ENCODE measurements at places on chromosomes 12 and 14.

DNA sequence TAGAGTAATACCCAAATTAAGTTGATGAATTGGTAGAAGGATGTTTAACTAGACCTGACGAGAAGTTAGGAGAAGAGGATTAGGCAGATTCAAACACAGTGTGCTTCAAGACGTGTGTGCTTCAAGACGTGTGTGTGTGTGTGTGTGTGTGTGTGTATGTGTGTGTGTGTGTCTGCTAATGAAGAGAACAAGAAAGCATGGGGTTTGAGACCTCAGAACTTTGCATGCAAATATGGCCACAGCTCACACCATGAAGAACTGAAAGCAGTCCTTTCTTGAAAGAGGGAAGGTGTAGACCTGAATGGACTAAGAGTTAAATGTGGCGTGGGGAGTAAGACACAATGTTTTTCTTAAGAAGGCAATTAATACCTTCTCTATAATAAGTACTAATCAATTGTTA lies 32.5 kb upstream of the SSPN start:
- no peak for DNase-seq

DNA sequence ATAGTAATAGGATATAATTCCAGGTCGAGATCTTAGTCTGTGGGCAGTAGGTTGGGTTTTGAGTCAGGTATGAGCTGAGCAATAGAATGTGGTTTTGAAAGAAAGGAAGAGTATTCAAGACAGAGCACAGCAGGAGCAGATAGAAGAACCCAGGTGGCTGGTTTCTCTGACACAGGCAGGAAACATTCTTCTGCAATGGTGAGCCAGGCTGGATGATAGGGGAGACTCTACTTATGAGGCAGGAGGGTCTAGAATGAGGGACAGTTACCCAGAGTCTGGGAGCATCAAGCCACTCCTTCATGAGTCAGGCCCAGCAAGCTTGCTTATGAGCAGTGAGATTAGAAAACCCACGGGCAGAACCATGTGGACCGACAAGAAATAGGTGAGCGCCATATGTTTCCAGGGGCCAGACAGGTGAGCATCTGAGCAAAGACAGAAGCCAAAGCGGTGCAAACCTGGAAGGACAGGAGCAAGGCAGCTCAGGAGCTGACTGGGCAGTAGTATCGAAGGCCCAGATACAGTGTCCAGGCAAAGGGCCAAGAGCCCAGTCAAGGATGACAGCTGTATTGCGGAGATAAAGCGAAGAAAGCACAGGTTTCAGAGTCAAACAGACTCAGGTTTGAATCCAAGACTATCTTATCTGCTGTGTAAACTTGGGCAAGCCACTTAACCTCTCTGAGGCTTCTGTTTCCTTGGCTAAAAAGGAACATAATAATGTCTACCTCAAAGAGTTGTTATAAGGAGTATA lies 22.5 kb upstream of the PCNX1 start:
- no peak for DNase-seq

DNA sequence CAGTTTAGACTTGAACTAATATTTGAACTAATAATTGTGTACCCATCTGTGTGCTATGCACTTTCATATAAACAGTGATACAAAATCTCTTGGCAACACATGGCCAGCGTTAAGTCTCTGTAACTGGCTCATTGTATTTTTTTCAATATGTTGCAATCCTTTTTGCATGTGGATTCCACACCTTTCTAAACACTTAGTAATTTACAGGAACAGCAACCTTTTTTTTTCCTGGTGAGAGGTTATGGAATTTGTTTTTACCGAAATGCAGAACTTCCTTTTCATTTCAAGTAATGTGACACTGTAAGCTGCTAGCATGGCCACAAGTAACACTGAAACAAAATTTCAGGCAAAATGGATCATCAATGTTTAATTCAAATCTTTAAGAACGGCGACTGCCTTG lies 45.4 kb upstream of the EPS8 start:
- DNase-seq, result no peak

DNA sequence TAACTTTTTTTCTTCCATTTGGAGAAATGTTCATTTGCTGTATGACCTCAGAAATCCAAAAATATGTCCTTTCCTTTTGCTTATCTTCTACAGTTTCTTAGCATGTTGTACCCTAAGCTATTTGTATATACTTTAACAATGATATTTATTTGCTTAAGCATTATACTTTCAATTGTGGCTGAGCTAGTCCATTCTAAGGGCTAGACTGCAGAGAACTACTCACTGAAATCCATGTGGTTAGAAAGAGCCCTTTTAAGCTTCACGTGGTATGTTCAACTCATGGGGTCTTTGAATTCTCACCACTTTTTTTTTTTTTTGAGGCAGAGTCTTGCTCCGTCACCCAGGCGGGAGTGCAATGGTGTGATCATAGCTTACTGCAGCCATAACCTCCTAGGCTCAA lies 122.5 kb downstream of the HMGA2 start:
- no peak for DNase-seq

DNA sequence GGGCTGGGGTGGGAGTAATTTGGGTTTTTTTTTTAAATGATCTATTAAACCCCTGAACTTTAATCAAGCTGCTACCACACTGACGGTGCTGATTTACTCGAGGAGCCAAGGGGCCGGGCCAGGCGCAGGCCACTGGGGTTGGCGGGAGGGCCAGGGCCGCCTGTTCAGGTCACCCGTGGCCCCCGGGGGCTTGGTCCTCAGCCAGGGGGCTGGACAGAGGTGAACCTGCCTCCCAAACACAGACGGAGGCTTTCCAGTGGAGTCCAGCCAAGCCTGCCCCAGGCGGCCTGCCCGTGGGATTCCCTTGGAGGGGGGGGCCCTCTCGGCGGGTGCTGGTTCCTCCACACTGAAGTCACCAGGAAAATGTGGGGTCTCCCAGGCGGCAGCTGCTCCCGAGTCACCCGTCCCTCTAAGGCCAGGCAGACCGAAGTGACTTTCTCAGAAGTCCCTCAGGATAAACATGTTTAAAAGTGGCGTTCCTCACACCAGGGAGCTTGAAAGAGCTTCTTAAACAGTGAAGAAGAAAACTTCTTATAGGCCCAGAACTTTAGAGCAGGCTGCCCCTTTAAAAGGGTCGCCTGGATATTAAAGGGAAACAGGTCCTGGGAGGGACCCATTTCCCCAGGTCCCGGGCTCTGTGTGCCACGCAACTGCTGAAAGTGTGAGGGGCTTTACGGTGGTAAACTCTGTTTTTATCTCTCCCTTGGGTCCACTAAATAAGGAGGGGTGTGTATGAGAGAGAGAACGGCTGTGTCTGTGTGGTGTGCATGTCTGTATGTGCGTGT lies 167.2 kb upstream of the GSC start:
- no peak for DNase-seq

GRCh38 chr14:23435543-23436326 lies at the start of gene MYH7:
Gene MYH7, minus strand, starts transcription at chr14:23435660. Its CDS starts 1,928 bp downstream, at chr14:23433732.
- no peak for DNase-seq

- no peak for DNase-seq
Measured at GRCh38 chr14:20622816-20623291, 18.6 kb downstream of the OR6S1 start.

DNA sequence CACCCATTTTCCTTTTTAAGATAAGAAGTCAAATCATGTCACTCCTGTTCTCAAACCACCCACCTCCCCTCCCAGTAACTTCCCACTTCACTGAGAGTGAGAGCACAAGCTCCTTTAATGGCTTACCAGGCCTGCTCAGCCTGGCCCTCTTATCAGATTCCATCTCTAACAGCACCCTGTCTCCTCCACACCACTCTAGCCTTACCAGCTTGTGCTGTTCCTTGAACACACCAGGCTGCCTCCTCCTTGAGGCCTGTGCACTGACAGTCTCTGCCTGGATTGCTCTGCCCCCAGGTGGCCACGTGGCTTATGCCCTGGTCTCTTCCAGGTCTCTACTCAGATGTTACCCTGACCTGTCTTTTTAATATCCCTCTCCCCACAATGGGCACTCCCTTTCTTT lies 40.1 kb upstream of the EVL start:
- DNase-seq, result peak; percentile 74

DNA sequence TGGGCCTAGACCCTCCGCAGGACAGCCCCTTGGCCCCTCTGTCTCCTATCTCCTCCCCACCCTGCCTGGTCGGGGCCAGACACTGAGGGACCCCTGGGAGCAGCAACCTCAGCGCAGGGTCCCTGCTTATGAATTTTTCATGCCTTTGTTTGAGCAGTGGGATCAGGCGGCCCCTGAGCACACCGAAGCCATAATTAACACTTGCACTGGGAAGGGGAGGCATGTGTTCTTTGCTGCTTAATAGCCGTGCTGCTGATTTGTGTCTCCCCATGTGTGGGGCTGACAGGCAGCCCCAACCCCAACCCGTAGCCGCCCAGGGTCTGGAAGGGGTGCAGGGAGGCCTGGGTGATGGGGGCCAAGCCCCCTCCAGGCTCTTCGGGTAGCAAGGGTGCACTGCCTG lies 52.7 kb downstream of the FBRSL1 start:
- no peak for DNase-seq

DNA sequence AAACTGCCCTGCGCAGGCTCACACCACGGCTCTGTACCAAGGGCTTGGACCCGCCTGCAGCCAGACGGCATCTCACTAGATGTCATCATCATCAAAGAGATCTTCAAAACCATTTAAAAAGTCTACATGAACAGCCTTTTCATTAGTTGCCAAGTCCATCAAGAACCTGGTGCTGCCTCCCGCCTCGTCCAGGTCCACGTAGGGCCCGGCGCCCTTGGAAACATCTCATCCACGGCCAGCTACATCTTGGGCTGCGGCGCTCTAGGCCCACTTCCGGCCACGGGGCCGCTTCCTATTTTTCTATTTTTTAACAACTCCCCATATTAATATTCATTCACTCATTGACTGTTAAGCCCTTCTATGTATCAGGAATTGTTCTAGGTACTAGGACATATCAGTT lies 7.4 kb upstream of the GNPNAT1 start:
- DNase-seq, result no peak

- DNase-seq, result no peak
Measured at GRCh38 chr14:88286309-88286708, 36.8 kb downstream of the KCNK10 start.

- no peak for DNase-seq
Measured at GRCh38 chr14:34913619-34914018, 38.5 kb upstream of the BAZ1A start.

DNA sequence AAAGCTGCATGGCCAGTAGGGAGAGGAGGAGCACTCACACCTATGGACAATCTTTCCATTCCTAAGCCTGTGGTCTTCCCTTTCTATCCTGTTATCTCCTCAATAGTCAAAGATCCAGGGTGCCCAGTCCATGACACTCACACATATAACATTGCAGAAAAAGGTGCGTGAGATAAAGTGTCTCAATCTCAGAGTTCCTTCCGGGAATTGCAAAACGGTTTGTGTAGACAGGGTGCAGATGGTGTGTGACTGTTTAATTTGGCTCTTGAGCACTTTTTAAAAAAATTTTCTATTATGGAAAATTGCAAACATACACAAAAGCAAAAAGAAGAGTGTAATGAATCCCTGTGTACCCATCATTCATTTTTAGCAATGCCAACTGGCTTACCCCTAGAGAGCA lies 1493.6 kb downstream of the AACS start:
- no peak for DNase-seq

DNA sequence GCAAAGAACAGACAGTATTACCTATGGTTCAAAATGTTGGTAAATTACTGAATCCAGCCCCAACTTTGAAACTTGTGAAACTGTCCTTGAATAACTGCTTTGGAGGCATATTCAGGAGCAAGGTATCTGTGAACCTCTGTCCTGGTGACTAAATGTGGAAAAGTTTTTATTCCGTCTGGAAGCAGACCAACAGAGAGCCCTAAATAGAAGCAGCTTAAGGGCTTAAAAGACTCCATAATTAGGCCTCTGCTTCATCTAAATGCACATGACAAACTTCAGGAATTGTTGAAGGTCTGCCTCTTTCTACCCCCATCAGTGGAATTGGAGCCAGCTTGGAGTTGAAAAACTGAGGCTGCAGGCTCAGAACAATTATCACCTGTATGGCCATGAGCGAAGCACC lies 276.5 kb downstream of the KCNH5 start:
- DNase-seq, result no peak

- peak; percentile 64 for DNase-seq
Measured at GRCh38 chr12:50581226-50582184, 76.7 kb downstream of the DIP2B start.

DNA sequence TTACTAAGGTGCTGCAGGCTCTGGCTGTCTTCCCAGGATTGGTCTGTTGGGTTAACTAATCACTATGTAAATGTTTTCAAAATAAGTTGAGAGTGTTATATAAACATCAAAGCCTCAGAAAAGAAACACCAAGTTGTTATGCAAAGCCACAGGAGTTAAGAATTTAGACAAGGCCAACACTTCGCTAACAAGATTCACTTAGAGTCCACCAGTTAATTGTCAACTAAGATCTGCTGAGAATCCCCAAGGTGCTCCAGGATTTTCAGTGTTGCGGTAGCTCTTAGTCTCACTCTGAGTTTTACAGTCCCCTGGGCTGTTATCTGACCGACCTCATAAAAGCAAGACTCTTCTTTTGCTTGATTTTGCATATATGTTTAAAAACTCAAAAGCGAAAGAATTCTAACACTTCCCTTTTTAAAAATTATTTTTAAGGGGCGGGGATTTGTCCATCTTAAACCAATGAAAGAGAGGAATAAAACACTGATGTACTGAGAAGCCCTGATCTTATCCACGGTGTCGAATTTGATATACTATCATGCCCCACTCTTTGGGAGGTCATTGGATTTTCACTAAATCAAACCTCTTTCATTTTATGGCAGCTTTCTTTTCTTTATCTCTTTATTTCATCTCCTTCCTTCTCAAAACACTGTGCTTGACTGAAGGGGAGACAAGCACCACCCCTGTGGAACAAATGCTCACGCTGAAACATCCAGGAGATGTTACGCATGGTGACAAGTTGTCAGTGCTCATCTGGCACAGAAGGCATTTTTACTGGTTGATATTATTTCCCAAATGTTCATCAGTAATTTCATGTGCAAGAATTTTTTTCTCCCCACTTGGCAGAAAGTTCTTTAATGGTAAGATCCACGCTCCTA lies 7.0 kb downstream of the NIN start:
- DNase-seq, result no peak

GRCh38 chr12:26566675-26567074 lies 266.3 kb downstream of the ITPR2 start:
- no peak for DNase-seq

GRCh38 chr12:107229827-107230226 lies 136.5 kb upstream of the CRY1 start:
- no peak for DNase-seq

GRCh38 chr12:26906704-26907103 lies 31.1 kb downstream of the INTS13 start:
- no peak for DNase-seq

- DNase-seq, result no peak
Measured at GRCh38 chr14:89721956-89722355, 232.6 kb downstream of the EFCAB11 start.

GRCh38 chr12:18559242-18559641 lies 178.6 kb downstream of the PLCZ1 start:
- DNase-seq, result no peak

DNA sequence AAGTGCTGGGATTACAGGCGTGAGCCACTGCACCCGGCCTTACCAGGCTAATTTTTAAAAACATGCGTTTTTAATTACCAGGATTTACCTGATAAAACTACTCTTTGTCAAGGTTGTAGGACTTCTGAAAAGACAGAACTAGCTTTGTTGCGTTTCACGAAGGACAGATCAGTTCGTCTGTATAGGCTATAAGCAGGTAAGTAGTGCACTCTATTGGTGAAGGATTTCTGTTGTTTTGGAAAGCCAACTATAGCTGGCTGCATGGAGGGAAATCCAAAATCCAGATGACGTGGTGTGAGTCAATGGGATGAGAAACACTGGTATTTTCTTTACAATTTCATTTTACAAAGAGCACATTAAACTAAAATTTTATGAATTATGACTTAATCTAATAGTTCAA lies 14.6 kb downstream of the GNPNAT1 start:
- DNase-seq, result no peak

GRCh38 chr14:77200406-77200985 lies 18.9 kb downstream of the TMEM63C start:
- no peak for DNase-seq

- no peak for DNase-seq
Measured at GRCh38 chr12:3772380-3772779, 19.5 kb upstream of the CRACR2A start.

Measured in Calu3 (cell line).